ENCODE measurements at places on chromosomes 1 and 21.

DNA sequence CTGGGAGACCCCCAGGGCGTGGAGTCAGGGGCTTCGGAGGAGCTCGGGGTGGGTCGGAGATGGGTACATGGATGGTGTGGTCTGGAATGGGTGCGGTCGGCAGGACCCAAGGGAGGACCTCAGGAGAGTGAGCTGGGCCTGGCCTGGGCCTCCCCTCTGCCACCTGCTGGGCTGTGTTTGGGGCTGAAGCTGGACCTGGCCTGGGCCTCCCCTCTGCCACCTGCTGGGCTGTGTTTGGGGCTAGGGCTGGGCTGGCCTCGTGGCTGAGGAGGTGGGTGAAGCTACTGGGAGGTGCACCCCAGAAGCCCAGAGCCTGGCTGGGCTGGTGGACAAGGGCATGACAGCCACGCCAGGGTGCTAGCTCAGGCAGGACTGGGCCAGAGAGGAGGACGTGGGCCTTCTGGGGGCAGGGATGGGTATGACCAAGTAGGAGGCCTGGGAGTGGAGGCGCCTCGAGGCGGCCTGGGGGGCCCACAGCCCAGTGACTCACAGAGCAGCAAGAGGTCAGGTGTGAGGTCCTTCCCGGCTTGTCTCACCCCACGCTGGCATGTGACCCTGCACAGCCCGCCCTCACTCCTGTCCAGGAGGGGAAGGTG, 14.5 kb downstream of the SAMD11 start:
- no peak for DNase-seq

DNA sequence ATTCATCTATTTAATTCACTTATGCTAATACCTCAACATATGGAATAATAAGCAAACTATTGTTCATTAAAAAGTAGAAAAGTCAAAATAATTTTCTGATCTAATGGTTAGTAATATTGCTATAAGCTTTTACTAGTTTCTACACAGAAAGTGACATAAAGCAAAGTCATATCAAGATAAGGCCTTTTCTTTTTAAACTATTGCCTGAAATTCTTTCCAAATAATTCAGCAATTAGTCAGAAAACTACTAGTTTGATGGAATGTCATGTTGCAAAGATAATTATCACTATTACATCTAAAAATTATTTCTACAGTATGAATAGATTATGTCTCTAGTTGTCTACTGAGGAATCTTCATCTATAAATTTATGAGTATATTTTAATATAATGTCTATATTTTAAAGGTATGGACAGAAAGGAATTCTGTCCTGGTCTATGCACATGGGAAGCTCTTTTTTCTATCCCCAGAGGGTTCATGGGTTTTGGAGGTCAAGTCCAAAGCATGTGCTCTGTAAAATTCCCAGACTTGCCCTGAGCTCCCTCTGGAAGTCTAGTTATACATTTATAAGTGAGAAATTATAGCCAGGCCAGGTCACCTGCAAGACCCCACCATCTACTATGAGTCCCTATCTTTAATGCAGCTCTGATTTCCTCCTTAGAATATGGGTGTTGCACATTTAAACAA, 84.6 kb upstream of the DPYD start:
- no peak for DNase-seq

GRCh38 chr1:182556279-182556678, 32.8 kb downstream of the RNASEL start:
- no peak for DNase-seq

GRCh38 chr1:48084826-48085225, 87.6 kb upstream of the TRABD2B start:
- DNase-seq = no peak

DNA sequence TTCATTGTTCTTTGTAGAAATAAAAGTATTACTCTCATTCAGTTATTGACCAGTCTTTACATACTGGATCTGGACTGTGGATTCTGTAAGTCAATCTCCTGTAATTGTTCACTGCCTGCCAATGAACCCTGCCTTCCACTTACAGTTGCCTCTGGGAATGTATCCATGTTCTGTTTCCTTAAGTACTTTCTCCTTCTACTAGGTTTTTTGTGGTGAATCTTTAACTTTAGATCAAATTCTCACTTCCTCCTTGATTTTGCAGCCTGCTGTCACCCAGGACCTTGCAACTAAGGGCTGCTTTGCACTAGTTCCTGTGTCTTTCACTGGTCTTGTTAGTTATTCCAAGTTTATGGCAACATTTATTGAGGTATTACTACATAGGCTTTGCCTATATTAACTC, 28.2 kb upstream of the ANKRD13C start:
- no peak for DNase-seq

DNA sequence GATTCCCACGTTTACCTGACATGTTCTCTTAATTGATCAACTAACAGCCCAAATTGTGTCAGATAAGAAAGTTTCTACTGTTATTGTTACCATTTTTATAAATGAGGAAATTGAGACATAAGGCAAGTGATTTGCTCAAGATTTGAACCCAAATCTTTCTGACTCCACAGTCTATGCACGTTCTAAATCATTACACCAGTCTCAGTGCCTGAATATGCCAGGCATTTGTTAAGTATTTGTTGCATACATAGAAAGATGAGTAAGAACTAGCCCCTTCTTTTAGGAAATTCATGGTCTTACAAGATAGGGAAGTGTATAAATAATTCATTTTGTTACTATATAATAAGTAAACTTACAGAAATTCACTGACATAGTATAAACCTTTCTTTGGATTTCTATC, 7.1 kb upstream of the CD101 start:
- no peak for DNase-seq

- DNase-seq = no peak
Measured at GRCh38 chr1:201330541-201330940, 46.9 kb downstream of the TNNT2 start.

GRCh38 chr1:55611123-55611522, 396.0 kb upstream of the USP24 start:
- DNase-seq = no peak

DNA sequence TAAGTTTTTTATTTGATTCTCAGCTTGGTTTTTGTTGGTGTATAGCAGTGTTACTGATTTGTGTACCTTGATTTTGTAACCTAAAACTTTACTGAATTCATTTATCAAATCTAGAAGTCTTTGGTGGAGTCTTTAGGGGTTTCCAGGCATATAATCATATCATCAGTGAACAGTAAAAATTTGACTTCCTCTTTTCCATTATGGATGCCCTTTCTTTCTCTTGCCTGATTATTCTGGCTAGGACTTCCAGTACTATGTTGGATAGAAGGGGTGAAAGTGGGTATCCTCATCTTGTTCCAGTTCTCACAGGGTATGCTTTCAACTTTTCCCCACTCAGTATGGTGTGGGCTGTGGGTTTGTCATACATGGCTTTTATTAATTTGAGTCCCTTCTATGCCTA, 23.6 kb upstream of the MAB21L3 start:
- no peak for DNase-seq

DNA sequence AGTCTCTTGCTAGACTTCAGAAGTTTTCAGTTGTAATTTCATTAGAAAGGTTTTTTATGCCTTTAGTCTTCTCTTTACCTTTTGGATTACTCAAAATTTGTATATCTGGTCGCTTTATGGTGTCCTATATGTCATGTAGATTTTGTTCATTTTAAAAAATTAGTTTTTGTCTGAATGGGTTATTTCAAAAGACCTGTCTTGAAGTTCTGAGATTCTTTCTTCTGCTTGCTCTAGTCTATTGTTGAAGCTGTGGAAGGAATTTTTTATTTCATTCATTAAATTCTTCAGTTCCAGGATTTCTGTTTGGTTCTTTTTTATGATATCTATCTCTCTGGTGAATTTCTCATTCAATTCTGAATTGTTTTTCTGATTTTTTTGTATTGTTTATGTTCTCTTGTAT, 46.5 kb upstream of the GCLM start:
- no peak for DNase-seq

DNA sequence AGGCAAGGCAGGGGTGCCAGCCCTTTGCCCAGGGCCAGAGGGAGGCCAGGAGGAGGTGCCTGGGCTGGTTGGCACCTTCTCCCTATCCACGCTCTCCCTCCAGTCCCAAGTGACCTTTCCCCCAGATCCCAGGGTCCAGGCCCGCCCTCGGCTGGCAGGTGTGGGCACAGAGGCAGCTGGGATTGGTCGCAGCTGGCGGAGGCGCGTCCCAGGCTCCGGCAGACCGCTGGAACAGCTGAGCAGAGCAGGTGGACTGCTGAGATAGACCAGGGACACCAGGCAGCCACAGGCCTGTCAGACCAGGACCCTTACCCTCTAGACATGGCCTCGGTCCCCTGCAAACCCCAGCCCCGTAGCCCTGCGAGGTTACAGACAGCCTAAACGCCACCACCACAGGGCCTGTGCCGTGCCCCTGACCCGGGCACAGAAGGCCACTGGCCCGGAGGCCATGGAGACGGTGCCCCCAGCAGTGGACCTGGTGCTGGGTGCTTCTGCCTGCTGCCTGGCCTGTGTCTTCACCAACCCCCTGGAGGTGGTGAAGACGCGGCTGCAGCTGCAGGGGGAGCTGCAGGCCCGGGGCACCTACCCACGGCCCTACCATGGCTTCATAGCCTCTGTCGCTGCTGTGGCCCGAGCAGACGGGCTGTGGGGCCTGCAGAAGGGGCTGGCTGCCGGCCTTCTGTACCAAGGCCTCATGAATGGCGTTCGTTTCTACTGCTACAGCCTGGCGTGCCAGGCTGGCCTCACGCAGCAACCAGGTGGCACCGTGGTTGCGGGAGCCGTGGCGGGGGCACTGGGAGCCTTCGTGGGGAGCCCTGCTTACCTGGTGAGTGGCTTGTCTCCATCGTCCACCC, at the start of gene SLC25A34:
SLC25A34 (plus strand) TSS at position 221 of the 854 bp plus-strand sequence; CDS start at position 449, 228 bp downstream.
- no peak for DNase-seq

DNA sequence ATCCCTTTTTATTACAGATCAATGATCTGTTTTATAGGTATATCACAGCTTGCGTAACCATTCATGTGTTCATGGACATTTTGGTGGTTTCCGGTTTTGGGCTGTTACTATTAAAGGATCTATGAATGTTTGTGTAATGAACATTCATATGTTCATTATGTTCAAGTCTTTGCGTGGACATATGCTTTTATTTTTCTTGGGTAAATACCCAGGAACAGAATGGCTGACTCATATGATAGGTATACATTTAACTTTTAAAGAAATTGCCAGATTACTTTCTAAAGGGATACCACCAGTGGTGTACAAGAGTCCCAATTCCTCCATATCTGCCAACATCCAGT, 73.7 kb downstream of the SPATA46 start:
- no peak for DNase-seq
